Brain (organoid and tissue), 16 donors: ENCODE measurements at places on chromosomes 2 and 18. TPM values are rescaled to one million over a fixed set of nuclear protein-coding genes. Genes with fewer than 3 reads are reported as not detected.

LCLAT1 gene
- polyA plus RNA-seq: 3.1 TPM

COBLL1 gene
- polyA plus RNA-seq: 4.3 TPM

ASIC4 gene
- 1.2 TPM for polyA plus RNA-seq

MRPL33 gene
- polyA plus RNA-seq: 115 TPM

CFAP53 gene
- polyA plus RNA-seq: 0.80 TPM

IL36RN gene
- not detected for polyA plus RNA-seq

DYNAP gene
- not detected for polyA plus RNA-seq

MYO3B gene
- polyA plus RNA-seq: not detected

ACKR3 gene
- polyA plus RNA-seq: 7.3 TPM

FBXO15 gene
- 2.5 TPM for polyA plus RNA-seq

RAD51AP2 gene
- polyA plus RNA-seq: not detected
